A549 treated with dexamethasone at 1 μM for 4 hours (cell line): ENCODE measurements at places on chromosomes 6 and 20. TPM values are rescaled to one million over a fixed set of nuclear protein-coding genes. Genes with fewer than 3 reads are reported as not detected.

The RAB44 gene
- 0.04 to 0.05 TPM (median 0.04 TPM) in 5 replicates for total RNA-seq

The ASIP gene
- not detected in 5 replicates for total RNA-seq

The MACROD2 gene
- total RNA-seq: 0.26 to 0.64 TPM (median 0.51 TPM) in 5 replicates

The PCK1 gene
- 0.05 to 0.16 TPM (median 0.13 TPM) in 5 replicates for total RNA-seq
